ENCODE measurements at places on chromosomes 6 and 20.

DNA sequence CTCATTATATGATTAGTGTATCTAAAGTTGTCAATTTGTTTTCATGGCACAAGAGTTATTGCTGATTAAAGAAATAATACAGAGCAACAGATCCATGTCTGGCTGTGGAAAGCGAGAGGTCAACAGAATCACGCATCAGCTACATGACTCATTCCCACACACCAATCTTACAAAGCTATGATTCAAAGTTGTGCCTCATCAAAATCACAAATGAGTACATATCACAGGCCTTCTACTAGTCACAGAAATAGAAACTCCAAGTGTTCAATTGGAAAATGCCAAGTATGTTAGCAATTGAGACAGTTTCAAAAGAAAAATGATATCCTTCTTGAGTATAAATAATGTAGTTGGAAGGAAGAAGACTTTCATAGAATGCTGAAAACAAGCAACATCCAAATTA is 57.8 kb upstream of the NKAIN2 start:
- DNase-seq: peak; percentile 10

- DNase-seq: no peak
Measured at GRCh38 chr20:5806457-5807263, 56.5 kb downstream of the SHLD1 start.

DNA sequence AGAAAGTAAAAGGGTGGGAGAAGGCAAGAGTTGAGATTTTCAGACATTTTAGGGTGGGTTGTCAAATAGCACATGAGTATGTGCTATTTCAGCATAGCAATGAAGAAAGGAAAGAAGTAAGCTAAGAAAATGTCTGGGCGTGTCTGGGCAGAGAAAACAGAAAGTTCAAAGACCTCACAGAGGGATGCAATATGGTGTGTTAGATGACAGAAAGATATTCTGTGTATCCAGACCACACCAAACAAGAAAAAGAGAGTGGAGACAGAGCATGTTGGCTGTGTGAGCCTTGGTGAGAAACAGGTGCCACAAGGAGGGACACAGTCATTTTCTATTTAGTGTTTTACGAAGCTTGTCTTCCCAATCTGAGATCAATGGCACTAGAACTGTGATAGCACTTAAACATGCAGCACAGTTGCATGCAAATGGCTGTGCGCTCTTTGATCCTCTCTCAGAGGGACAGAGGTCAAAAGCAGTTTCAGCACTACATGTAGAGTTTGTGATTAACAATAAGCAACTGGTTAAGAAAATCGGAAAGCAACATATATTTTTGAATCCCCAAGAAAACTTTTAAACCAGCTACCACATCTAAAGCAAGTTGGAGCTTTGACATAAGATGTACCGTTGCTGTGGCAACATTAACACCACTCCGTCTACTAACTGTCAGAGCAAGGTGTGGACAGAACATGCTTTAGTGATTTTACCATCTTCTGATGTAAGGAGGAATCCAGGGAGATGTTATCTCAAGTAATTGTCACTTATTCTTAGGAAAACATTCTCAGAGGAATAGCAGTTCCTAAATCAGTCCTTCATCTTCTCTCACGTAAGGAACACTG is 515.5 kb upstream of the NOX3 start:
- DNase-seq: no peak

DNA sequence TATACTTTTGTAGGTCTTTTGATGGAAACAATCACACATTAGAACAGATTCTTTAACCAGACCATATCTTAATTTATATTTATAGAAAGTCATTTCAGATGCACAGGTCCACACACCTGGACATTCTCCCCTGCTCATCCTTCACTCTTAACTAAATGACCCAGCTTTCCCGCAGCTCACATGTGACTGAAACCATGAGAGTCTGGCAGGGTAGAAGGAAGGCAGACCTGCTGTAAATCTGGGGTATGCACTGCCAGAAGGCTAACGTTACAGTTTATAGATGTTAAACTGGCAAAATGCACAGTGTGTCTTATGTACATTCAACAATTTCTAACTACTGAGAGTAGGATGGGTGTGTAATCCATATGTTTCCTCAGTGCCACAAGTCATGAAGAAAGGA is 359.5 kb upstream of the SPTLC3 start:
- no peak for DNase-seq

GRCh38 chr6:105624021-105624420 is 221.1 kb upstream of the PREP start:
- DNase-seq: no peak

DNA sequence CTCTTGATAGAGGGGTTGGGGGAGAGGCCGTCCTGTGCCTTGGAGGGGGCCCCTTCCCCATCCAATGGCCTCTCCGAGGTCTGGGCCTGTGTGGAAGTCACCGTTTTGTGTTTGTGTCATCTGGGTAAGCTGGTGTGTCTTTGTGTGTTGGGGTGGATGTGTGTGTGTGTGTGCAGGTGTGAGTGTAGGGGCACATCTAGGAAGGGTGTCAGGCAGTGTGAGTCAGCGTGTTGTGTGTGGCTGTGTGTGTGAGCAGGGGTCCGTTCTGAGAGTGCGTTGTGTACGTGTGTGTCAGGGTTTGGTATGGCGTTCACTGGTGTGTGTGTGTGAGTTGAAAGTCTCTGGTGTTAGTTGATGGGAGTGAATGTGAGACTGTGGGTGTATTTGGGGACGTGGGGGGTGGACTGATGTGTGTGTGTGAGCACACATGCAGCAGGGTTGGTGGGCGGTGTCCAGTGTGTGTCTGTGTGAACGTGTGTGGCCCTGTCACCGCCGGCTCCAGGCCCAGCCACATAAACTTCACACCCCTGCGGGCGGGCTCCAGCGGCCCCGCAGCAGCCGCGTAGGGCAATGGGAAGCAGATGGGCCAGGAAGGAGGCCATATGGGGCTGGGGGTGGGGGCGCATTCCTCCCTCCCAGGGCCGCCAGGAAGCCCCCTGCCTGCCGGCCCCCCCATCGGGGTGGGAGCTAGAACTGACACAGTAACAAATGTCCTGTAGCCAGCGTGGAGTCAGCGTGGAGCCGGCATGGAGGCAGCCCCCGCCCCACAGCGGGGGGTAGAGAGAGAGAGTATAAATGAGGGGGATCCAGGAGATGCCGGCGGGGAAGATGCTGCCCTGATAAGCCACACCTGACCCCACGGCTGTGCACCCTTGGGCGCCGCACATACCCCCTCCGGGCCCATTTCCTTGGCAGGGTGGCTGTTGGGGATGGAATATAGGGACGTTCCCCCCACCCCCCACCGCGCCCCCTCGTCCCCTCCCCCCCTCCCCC is 32.1 kb downstream of the SNAI1 start:
- DNase-seq: no peak

All from RPMI7951 (cell line).